Stimulated activated CD4-positive, alpha-beta T cell treated with anti-CD3 and anti-CD28 coated beads, Interleukin-1b, Interleukin-23, amount 100 ng/mL, for 24 hours (primary cell): ENCODE measurements at places on chromosomes 12 and 14.

DNA sequence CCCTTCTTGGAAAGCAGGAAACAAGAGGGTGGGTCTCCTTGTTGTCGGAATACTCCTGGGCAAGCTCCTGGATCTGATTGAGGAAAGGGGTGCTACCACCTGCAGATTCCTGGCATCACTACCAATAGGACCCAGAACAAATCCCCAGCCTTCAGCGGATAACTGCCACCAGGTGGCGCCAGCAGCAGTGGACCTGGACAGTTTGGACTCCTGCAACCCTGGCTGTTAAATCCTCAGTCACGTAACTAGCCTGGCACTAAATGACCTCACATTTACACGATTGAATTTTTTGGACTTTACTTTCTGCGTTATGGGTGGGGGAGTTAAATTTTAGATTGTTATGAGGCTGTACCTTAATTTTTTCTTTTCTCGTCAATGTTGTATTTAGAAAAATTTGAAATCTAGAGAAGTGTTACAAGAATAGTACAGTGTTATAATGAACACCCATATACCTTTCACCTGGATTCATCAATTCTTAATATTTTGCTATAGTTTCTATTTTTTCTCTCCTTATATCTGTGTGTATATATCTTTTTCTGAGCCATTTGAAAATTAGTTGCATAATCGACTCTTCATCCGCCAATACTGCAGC, 95.6 kb downstream of the GAS2L3 start:
- DNase-seq: peak; percentile 16

DNA sequence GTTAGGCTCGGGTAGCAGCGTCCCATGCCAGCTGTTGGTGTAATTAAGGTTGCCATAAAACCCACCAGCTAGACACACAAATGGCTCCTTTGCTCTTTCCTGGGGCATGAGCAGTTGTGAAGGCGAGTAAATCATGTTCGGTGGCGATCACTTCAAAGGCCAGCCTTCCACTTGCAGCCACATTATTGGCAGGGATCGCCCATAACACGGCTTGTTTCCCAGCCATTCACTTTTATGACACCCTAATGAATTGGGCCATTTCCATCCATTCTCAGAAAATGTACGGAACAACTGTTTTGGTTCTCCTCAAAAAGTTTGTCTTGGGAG, 63.4 kb downstream of the BEGAIN start:
- DNase-seq: no peak

GRCh38 chr12:111954969-111955368, 58.0 kb downstream of the TMEM116 start:
- DNase-seq: no peak

- peak; percentile 1 for DNase-seq
Measured at GRCh38 chr14:34713681-34714319, 593 bp downstream of the CFL2 start.

DNA sequence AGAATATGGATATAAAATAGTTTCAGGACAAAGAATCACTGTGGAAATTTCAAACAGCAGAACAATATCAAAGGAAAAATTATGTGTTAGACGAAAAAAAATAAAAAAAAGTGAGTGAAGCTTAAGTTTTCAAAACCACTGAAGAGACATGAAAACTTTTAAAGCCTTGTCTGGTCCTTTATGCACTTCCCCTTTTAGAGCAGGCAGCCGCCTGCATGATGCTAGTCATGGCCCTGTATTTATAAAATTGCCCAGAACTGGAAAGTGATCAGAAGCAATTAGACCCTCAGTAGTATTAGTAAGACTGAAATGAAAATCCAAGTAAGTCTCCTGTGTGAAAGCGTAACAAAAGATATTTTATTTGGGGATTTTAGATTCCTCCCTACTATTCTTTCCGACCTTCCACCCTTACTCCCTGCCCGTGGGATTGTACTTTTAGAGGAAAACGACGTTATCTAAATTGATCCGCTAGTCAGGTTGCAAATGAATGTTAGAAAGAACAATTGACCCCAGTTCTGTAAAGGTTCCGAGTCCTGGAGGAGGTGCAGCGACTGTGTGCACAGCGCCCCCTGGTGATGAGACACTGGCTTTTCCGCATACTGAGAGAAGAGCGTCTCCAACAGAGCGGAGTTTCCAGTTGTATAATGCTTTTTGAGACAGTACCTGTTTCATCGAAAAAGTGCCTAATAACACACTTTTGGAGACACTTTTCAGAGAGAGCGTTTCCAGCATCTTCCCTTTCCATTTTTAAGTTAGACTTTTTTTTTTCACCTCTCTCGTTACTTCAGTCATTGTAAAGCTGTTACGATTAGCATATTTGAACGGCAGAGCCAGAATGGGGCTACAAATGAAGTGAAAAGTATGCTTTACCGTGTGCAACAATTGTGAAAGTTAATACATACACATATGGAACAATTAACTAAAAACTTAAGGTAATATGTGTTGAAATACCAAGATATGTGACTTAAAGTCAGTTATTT, 12.4 kb downstream of the MGST1 start:
- no peak for DNase-seq

GRCh38 chr14:63006531-63006930, 38.7 kb downstream of the KCNH5 start:
- no peak for DNase-seq

DNA sequence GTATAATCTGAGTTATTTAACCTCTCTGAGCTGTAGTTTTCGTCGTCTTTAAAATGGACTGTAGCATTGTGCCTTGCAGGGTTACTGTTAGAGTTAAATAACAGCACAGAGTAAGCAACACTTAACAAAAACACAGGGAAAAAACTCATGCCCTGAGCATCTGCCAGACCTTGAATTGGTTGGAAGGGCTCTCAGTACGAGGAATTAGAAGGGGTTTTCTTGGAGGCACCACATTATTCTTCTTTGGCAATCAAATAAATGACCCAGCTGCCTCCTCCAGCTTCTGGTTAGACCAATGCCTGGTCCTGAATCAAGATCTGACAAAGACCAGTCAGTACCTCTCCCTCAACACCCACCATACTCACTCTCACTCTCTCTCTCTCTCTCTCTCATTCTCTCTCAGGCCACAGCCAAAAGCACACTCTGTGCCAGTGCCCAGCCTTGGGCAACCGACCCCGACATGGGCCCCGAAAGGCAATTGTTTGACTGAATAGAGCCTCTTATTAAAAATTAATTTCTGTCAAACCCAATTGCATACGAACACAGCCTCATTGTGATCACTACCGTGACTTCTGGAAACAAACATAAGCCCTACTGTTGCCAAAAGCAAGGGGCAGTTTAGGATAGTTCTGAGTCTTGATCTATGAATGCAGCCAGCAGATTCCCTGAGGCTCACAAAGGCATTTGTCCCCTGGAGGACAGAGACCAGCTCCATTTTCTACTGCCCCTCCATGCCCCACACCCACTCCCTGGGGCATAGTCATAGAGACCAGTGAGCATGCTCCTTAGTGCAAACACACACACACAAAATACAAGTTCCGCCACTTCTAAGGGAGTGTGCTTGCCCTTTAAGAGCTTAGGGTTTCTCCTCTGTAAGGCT, 23.9 kb downstream of the DUSP6 start:
- DNase-seq: no peak

DNA sequence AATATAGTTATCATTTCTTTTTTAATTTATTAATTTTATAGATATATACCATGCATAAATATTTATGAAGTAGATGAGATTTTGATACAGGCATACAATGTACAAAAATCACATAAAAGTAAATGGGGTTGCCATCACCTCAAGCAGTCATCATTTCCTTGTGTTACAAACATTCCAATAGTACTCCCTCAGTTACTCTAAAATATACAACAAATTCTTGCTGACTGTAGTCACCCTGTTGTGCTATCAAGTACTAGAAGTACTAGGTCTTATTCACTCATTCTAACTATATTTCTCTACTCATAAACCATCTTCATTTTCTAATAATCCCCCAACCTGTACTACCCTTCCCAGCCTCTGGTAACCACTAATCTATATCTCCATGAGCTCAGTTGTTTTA, 432.6 kb upstream of the SYT1 start:
- DNase-seq: no peak

GRCh38 chr14:72118841-72119240, 186.6 kb downstream of the RGS6 start:
- DNase-seq: no peak

GRCh38 chr14:68822926-68823325, 30.1 kb upstream of the ZFP36L1 start:
- no peak for DNase-seq

GRCh38 chr14:38400751-38401150, 144.9 kb upstream of the CLEC14A start:
- no peak for DNase-seq

DNA sequence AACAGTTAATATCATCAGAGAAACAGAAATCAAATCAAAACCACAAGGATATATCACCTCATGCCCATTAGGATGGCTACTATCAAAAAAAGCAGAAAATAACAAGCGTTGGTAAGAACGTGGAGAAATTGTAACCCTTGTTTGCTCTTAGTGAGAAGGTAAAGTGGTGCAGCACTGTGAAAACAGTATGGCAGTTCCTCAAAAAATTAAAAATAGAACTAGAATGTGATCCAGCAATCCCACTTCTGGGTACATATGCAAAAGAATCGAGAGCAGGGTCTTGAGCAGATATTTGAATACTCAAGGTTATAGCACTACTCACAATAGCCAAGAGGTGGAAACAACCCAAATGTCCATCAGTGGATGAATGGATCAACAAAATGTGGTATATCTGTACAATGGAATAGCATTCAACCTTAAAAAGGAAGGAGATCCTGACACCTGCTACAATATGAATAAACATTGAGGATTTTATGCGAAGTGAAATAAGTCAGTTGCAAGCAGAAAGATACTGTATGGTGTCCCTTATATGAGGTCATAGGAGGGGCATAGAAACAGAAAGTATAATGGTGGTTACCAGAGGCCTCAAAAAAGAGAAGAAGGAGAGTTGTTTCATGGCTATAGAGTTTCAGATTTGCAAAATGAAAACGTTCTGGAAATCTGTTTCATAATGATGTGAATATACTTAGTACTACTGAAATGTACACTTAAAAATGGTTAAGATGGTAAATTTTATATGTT, 131.0 kb upstream of the EEA1 start:
- no peak for DNase-seq

DNA sequence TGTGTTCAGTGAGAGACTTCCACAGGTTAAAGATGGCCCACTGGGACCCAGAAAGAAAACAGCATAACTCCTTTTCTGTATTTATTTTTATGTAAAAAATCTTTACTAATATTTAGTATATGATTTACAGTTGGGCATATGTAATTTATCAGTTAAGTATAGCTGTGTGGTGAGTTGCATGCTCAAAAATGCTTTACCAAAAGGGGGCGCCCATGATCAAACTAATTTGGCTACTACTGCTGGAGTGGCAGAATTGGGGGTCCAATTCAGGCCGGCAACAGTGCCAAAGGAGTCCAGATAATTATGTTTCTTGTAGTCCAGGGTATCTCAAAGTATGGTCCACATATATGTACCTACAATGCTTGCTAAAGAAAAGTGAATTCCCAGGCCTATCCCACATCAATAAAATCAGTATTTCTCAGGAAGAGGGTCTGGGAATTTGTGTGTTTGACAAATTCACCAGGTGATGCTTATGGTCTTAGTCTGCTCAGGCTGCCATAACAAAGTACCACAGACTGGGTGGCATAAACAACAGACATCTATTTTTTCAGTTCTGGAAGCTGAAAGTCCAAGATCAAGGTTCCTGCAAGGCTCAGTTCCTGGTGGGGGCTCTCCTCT, 152.0 kb downstream of the KTN1 start:
- peak; percentile 33 for DNase-seq

DNA sequence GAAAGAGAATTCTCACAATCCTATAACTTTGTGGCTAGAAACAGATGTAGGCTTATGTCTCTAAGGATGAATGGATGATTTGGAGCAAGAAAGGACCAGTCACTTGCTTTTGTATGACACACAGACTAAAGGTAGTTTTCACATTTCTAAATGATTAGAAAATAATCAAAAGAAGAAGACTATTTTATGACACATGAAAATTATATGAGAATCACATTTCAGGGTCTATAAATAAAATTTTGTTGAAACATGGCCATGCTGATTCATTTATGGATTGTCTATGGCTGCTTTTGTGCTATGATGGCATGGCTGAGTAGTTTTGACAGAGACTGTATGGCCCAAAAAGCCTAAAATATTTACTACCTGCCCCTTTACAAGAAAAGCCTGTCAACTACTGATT, 49.4 kb upstream of the FRMD6 start:
- no peak for DNase-seq
